A549 treated with dexamethasone at 1 μM for 4 hours (cell line): ENCODE measurements at places on chromosomes 2 and 18. TPM values are rescaled to one million over a fixed set of nuclear protein-coding genes. Genes with fewer than 3 reads are reported as not detected.

DSC3 gene
- 1.4 to 2.0 TPM (median 1.7 TPM) in 5 replicates for total RNA-seq

PSD4 gene
- total RNA-seq: 11.2 to 15.2 TPM (median 14.4 TPM) in 5 replicates

KIAA2012 gene
- total RNA-seq: not detected in 5 replicates

FEV gene
- 0.20 TPM in 1 of 5 replicates, not detected in the others for total RNA-seq

FAM228A gene
- total RNA-seq: not detected in 5 replicates

COL6A3 gene
- 0.18 to 0.41 TPM (median 0.33 TPM) in 5 replicates for total RNA-seq

AKAIN1 gene
- total RNA-seq: not detected in 5 replicates

ACADL gene
- total RNA-seq: 0.06 to 0.14 TPM (median 0.07 TPM) in 3 of 5 replicates, not detected in the others

AP1S3 gene
- total RNA-seq: 28.0 to 40.5 TPM (median 36.0 TPM) in 5 replicates

C2orf80 gene
- not detected in 5 replicates for total RNA-seq

SLC40A1 gene
- total RNA-seq: 1.4 to 2.0 TPM (median 1.7 TPM) in 5 replicates

GALR1 gene
- total RNA-seq: not detected in 5 replicates

TCF7L1 gene
- 7.5 to 12.4 TPM (median 11.6 TPM) in 5 replicates for total RNA-seq

CFAP53 gene
- 0.22 to 0.33 TPM (median 0.27 TPM) in 5 replicates for total RNA-seq

HJURP gene
- 51.2 to 56.5 TPM (median 54.7 TPM) in 5 replicates for total RNA-seq

VIL1 gene
- 0.16 to 0.40 TPM (median 0.27 TPM) in 5 replicates for total RNA-seq

SPHKAP gene
- 0.01 TPM in 1 of 5 replicates, not detected in the others for total RNA-seq

SGO2 gene
- total RNA-seq: 11.1 to 16.8 TPM (median 14.6 TPM) in 5 replicates

LCT gene
- total RNA-seq: 0.01 to 0.04 TPM (median 0.02 TPM) in 4 of 5 replicates, not detected in the other

TCF23 gene
- total RNA-seq: not detected in 5 replicates

MEIS1 gene
- total RNA-seq: 1.4 to 2.4 TPM (median 1.8 TPM) in 5 replicates

C2orf78 gene
- total RNA-seq: not detected in 5 replicates

MPHOSPH10 gene
- total RNA-seq: 40.5 to 45.6 TPM (median 42.6 TPM) in 5 replicates

REL gene
- 1.5 to 3.8 TPM (median 2.9 TPM) in 5 replicates for total RNA-seq

MRPL44 gene
- total RNA-seq: 46.0 to 49.7 TPM (median 48.3 TPM) in 5 replicates

RSAD2 gene
- total RNA-seq: 0.12 to 0.27 TPM (median 0.18 TPM) in 5 replicates

TCF4 gene
- total RNA-seq: 1.3 to 2.5 TPM (median 2.1 TPM) in 5 replicates

SERPINB3 gene
- total RNA-seq: 0.06 to 0.16 TPM (median 0.10 TPM) in 5 replicates
